Occipital lobe (tissue), 3 donors: ENCODE measurements at places on chromosomes 5 and 9. TPM values are rescaled to one million over a fixed set of nuclear protein-coding genes. Genes with fewer than 3 reads are reported as not detected.

The PCDHA1 gene
- 6.6 TPM for total RNA-seq

The GDNF gene
- total RNA-seq = not detected

The SH2D3C gene
- 5.1 TPM for total RNA-seq

The URM1 gene
- 21.8 TPM for total RNA-seq

The SPATA31A3 gene
- not detected for total RNA-seq

The DNAJC21 gene
- 34.5 TPM for total RNA-seq

The DOK3 gene
- total RNA-seq = 3.0 TPM

The SPINK1 gene
- total RNA-seq = not detected

The N4BP3 gene
- total RNA-seq = 8.0 TPM

The CLTB gene
- 42.0 TPM for total RNA-seq

The LCN10 gene
- not detected for total RNA-seq

The LHX6 gene
- 20.0 TPM for total RNA-seq

The RNF130 gene
- 78.0 TPM for total RNA-seq

The BTNL8 gene
- total RNA-seq = not detected

The RANBP3L gene
- total RNA-seq = 14.7 TPM

The IL33 gene
- 20.7 TPM for total RNA-seq

The AQP3 gene
- not detected for total RNA-seq
